SJSA1 (cell line): ENCODE measurements at places on chromosomes 3 and 15. TPM values are rescaled to one million over a fixed set of nuclear protein-coding genes. Genes with fewer than 3 reads are reported as not detected.
A peak's percentile ranks its signal among the peaks of the same experiment; 100 is the strongest.

GRCh38 chr15:23072633-23073032 lies 33.3 kb upstream of the TUBGCP5 start:
- peaks cover 13% of the 10 kb centered on the region for H3K27me3 ChIP-seq
- no peaks in the 10 kb centered on the region for H3K36me3 ChIP-seq
- no peak overlapping the region for H3K27ac ChIP-seq
- no peak for DNase-seq
- no peak overlapping the region for H3K4me3 ChIP-seq

The ATP13A4 gene
- not detected in 2 replicates for total RNA-seq

- H3K4me1 ChIP-seq: no peaks in the 10 kb centered on the region
- H3K27me3 ChIP-seq: no peaks in the 10 kb centered on the region
- no peak overlapping the region for H3K4me3 ChIP-seq
- DNase-seq: no peak
Measured at GRCh38 chr3:189288348-189289235, 116.8 kb downstream of the TPRG1 start.

DNA sequence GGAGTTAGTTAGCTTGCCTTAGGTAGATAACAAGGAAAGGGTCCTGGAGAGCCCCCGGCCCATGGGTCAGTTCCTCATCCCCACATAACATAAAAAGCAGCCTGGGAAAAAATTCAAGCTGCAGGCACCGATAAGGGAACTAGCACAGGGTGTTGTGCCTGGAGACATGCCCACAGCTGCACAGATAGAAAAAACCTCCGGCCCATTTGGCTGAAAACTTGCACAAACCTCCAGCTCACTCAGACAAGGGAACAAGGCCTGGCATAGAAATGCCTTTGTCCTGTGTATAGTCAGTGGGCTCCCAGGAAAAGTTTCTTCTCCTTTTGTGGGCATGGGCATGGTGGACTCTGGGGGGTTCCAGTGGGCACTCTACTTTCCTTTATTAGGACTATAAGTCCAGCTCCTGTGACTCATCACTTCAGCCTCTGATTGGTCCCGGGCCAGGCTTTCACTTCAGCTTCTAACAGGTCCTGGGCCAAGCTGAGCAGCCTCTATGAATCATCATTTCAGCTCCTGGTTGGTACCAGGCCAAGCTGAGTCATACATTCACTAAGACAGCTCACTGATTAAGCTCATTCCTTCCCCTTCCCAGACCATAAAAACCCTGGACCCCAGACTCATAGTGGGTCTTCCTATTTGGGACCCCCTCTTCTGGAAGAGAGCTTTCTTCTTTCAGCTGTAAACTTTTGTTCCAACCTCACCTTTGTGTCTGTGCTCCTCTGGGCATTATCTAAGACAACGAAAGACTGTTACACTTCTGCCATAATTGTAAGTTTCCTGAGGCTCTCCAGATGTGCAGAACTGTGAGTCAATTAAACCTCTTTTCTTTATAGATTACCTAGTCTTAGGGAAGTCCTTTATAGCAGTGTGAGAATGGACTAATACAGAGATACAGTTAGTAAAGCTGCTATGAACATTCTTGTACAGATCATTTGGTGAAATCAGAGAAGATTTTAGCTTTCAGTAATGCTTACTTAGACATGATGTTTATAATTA lies 348.0 kb upstream of the DPPA4 start:
- H3K4me1 ChIP-seq: peaks cover 5% of the 10 kb centered on the region; the same call in 1 of the 2 replicates
- no peak overlapping the region for H3K4me3 ChIP-seq
- H3K27me3 ChIP-seq: no peaks in the 10 kb centered on the region
- no peak overlapping the region for H3K27ac ChIP-seq

The MYO5C gene
- total RNA-seq: 0.16 and 0.47 TPM in 2 replicates

DNA sequence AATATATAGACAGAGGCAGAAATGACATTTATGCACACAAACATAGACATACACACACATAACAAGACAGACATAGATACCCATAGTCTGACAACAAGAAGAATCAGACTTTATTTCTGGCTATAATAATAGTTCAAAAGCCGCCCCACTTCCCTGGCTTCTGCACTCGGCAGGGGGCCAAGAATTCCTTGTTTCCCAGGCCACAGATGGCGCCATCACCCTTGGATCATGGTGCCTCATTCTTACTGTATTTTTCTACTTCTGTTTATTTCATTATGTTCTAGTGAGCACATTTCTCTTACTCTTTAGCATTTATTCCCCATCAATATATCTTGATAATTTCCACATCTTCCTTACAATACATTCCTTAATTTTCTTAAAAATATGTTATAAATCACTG lies 387.5 kb downstream of the NLGN1 start:
- H3K27ac ChIP-seq: no peak overlapping the region
- no peaks in the 10 kb centered on the region for H3K27me3 ChIP-seq
- no peak for DNase-seq

DNA sequence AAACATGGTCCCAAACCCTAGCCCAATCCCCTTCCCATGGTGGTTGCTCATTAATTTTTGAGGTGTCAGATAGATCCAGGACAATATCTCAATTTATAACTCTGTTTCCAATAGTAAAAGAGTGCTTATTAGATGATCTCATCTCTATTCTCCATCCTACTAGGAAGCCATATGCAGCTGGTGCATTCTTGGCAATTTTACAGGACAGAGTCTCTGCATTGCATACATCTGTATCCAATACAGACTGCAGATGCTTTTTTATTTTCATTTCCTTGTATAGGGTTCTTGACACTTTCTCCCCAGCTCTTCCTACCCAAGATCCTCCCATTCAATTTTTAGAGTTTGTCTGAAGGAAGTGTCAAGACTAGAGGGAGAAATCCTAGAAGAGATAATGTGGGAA lies 194.8 kb upstream of the DPH6 start:
- DNase-seq: no peak
- no peaks in the 10 kb centered on the region for H3K36me3 ChIP-seq
- peaks cover 12% of the 10 kb centered on the region for H3K4me1 ChIP-seq
- no peaks in the 10 kb centered on the region for H3K27me3 ChIP-seq
- no peak overlapping the region for H3K27ac ChIP-seq

DNA sequence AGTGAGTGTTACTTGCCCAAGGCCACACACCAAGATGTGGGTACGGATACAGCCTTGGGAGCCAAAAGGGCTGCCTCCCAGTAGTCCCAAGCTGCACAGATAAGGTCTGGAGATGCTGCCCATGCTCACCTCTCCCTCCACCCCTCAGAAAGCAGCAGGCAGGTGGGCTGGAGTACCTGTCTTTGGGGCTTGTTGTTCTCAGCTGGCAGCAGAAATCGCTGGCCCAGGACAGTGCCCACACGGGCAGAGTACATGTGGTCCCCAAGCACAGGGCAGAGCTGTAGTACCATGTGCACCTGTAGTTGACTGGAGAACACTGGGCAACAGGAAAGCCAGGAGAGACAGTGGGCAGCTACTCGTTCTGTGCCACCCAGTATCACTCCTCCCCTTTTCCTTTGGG lies 5.0 kb downstream of the RPUSD3 start:
- no peaks in the 10 kb centered on the region for H3K27me3 ChIP-seq
- peaks cover 45% of the 10 kb centered on the region for H3K36me3 ChIP-seq
- DNase-seq: no peak
- H3K4me1 ChIP-seq: peaks cover 6% of the 10 kb centered on the region; the same call in 1 of the 2 replicates
- no peak overlapping the region for H3K27ac ChIP-seq
- no peak overlapping the region for H3K4me3 ChIP-seq

- no peak overlapping the region for H3K4me3 ChIP-seq
- no peaks in the 10 kb centered on the region for H3K27me3 ChIP-seq
- H3K4me1 ChIP-seq: no peaks in the 10 kb centered on the region
- no peak overlapping the region for H3K27ac ChIP-seq
Measured at GRCh38 chr3:146702237-146702636, 97.1 kb upstream of the PLSCR5 start.

The GOLGA8K gene
- not detected in 2 replicates for total RNA-seq

- H3K4me1 ChIP-seq: peaks cover 13% of the 10 kb centered on the region
- H3K27ac ChIP-seq: no peak overlapping the region
- no peaks in the 10 kb centered on the region for H3K36me3 ChIP-seq
- no peaks in the 10 kb centered on the region for H3K27me3 ChIP-seq
- H3K4me3 ChIP-seq: no peak overlapping the region
Measured at GRCh38 chr3:45579251-45579650, 15.3 kb upstream of the LIMD1 start.

GRCh38 chr3:195543500-195544229 lies 540 bp upstream of the PPP1R2 start:
- H3K4me1 ChIP-seq: peaks cover 38% of the 10 kb centered on the region
- peaks cover 5% of the 10 kb centered on the region for H3K36me3 ChIP-seq
- peak overlapping the region; percentile 91 for H3K4me3 ChIP-seq
- no peaks in the 10 kb centered on the region for H3K27me3 ChIP-seq
- H3K27ac ChIP-seq: no peak overlapping the region

GRCh38 chr15:70488941-70489848 lies 274.2 kb downstream of the UACA start:
- no peaks in the 10 kb centered on the region for H3K27me3 ChIP-seq
- H3K27ac ChIP-seq: no peak overlapping the region
- H3K4me1 ChIP-seq: peaks cover 47% of the 10 kb centered on the region
- no peak for DNase-seq
- no peaks in the 10 kb centered on the region for H3K36me3 ChIP-seq
